ENCODE measurements at places on chromosomes 3 and 15.

GRCh38 chr3:165133188-165133899, 55.0 kb upstream of the SI start:
- DNase-seq: no peak

DNA sequence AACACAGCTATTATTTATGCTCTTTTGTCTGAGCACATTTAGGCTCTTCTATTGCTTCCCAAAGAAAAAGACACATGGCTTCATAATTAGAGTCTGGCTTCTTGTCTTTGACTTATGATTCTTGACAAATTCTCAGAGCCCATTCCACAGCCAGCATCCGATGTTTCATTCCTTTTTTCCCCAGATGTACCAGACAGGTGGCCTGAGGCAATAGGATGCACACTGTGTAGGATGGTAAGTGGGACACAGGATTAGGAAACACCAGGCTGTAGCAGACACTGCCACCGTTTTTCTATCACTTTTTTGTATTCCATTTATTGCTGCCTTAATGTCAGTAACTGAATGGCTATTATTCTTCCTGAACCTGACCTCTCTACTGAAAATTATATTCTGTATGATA, 188.9 kb upstream of the CDIN1 start:
- DNase-seq: no peak

GRCh38 chr15:101023501-101024072, 104.4 kb downstream of the LRRK1 start:
- no peak for DNase-seq

- DNase-seq: no peak
These were observed 18.0 kb downstream of the FAM98B start for GRCh38 chr15:38471974-38472373.

- DNase-seq: no peak
These were observed 94.9 kb downstream of the ERC2 start for GRCh38 chr3:56373386-56373785.

DNA sequence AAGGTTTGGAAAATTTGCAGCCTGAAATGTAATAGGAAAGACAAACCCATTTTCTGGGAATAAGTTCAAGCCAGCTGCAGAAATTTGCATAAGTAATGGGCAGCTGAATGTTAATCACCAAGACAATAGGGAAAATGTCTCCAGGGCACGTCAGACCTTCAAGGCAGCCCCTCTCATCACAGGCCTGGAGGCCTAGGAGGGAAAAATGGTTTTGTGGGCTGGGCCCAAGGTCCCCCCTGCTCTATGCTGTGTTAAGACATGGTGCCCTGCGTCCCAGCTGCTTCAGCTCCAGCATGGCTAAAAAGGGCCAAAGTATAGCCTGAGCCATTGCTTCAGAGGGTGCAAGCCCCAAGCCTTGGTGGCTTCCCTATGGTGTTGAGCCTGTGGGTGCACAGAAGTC, 164.7 kb upstream of the TSPAN3 start:
- DNase-seq: no peak

DNA sequence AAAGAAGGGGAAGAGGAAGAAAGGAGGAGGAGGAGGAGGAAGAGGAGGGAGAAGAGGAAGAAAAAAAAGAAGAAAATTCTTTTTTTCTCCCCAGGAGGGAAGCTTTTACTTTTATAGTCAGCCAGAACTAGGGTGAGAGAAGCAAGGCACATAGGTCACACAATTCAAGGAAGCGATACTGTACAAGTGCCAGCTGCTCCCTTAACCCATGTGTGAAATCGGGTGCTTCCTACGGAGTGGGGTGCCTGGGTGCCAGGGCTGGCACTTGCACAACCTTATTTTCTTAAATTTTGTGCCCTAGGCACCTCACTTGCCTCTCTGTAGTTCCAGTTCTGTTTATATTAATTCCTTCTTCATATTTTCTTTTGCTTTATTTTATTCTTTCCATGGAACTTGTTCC, 150.4 kb downstream of the LIPC start:
- no peak for DNase-seq

GRCh38 chr3:134235577-134236076, 15.0 kb downstream of the RYK start:
- no peak for DNase-seq

GRCh38 chr3:179082416-179082815, 10.8 kb upstream of the ZMAT3 start:
- no peak for DNase-seq

- DNase-seq: no peak
These were observed 100.1 kb downstream of the VGLL3 start for GRCh38 chr3:86890741-86891396.

DNA sequence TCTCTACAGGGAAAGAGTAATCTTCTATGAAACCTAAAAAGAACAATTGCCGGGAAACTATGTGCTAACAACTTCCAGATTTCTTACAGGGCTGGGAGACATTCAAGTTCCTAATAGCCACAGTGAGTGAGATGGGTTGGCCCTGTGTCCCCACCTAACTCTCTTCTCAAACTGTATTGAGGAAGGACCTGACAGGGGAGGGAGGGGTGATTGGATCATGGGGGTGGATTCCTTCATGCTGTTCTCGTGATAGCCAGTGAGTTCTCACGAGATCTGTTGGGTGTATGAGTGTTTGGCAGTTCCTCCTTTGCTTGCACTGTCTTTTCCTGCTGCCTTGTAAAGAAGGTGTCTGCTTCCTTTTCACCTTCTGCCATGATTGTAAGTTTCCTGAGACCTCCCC, 958.7 kb downstream of the AGBL1 start:
- no peak for DNase-seq

- no peak for DNase-seq
These were observed 33.5 kb downstream of the NTRK3 start for GRCh38 chr15:88223084-88223483.

DNA sequence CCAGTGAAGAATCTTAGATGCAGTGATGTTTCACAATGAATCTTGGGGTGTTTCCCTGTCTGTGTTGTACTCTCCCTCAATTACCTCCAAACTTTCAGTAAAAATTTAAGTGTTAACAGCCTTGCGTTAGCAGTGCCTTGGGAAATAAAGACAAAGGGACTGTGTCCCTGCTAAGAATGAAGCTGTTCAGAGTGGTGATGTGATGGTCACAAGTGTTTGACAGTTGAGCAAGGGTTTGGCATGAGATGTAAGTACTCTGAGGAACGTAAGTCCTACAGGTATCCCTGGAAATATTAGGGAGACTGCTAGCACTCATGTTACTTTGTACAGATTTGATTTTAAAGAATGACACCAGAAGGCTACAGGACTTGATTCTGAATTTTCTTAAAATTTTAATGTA, 304.3 kb upstream of the DPH6 start:
- no peak for DNase-seq

DNA sequence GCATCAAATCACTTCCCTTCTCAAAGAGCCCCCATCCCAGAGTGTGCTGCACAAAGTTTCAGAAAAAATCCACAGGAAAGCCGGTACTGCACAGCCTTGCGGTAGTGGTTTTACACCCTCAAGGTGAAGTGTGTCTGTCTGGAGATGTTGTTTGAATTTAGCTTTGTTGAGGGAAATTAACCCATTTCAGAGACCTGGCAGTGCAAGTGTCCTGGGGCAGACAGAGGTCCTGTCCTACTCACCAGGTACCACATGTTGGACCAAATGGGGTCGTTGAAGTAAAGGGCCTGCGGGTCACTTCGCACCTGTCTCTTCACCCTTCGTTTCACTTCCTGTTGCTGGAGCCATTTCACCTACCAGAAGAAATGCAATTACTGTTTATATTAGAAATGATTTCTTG, 57.8 kb downstream of the PCSK6 start:
- no peak for DNase-seq

DNA sequence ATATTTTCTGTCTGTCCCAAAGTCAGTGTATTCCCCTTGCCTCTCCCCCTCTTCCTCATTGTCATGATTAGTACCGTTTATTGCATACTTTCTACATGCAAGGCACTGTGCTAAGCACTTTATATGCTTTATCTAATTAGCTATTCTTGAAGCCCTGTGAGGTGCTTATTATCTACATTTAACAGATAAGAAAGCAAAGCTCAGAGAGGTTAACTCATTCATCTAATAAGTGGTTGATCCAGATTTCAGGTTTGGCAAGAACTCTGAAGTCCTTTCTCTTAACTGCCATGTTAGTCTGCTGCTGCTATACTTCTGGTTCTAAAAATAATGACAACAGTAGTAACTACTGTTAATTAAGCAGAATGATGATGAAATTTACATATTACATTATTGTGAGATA, 13.5 kb downstream of the IQGAP1 start:
- DNase-seq: no peak

DNA sequence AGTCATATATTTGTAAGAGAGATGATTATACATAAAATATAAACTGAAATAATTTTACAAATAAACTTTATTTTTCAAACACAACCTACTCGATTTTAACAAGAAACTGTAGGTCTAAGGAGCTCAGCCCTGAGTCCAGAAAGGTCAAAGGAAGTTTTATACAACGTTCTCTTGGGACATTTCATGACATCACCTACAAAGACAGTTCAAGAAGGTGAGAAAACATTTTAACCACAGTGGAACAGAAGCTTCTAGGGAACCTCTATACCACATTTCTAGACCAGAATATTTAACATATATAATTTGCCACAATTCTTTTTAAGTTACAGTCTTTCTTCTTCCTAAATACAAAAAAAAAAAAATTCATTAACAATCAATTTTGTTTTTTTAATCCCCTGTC, 40.1 kb downstream of the CBLB start:
- no peak for DNase-seq

DNA sequence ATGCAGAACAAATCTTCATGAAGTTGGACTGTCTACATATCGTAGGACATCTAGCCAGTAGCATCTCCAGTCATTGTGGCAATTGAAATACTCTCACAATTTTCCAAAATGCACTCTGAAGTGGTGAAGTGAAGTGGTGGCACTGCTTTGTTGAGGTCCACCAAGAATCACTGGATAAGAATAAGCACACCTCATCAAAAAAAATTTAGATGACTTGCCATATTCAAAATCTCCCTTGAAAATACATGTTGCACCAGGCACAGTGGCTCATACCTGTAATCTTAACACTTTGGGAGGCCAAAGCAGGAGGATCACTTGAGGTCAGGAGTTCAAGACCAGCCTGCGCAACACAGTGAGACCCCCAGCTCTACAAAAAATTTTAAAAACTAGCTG, 12.9 kb downstream of the HACD2 start:
- DNase-seq: no peak

GRCh38 chr3:86563400-86563970, 427.5 kb downstream of the VGLL3 start:
- no peak for DNase-seq

DNA sequence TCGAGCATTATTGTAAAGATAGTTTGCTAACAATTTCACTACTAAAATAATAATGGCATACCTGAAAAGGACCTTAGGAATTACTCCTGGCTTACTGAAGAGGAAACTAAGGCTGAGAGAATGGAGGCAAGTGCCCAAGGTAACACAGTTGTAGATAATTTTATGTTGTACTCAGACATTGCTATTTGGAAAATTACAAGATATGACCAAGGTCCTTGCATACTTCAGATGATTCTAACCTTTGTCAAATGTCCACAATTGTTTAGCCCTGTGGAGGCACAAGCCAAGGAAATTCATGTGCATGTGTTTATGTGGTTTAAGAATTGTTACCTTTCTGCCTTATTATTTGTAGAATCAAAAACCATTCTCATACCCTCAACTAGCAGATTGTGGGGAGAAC, 105.7 kb downstream of the TUSC7 start:
- DNase-seq: no peak

- no peak for DNase-seq
These were observed 130.6 kb upstream of the CMC1 start for GRCh38 chr3:28110869-28111268.

DNA sequence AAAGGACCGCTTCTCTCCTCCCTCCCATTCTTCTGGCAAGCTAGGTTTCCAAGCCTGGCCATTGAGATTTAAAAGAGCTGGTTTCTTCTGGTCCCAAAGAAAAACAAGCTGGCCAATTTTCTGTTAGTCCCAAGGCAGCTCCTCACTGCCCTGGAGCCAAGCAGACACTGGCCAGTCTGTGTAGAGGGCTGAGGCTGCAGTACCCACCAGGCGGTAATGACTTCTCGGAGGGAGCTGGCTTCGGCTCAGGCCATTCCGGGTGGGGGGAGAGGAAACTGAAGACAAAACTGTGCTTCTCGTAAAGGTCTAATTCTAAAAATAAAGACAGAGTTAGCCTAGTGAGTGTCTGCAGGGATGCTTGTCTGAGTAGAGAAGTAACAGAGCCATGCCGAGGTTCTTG, 78.5 kb upstream of the SMAD3 start:
- no peak for DNase-seq

GRCh38 chr15:90286678-90287077, 21.2 kb downstream of the NGRN start:
- DNase-seq: no peak

DNA sequence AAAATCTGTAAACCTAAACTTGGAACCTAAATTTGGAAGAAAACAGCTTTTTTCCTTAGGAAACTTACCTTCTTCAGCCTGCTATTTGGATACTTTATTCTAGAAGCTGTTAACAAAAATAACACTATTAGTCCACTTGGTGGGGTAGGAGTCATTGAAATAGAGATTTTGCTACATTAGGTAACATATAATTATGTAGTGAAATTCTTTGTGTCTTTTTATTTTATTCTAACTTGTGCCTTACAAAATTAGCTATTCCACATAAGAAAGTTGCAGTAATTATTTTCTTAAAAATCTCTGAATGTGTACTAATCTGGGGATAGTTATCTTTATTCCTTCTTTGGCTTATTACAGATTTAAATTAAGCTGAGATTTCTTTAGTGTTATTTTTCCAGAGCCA, 360.4 kb upstream of the ROBO2 start:
- no peak for DNase-seq

DNA sequence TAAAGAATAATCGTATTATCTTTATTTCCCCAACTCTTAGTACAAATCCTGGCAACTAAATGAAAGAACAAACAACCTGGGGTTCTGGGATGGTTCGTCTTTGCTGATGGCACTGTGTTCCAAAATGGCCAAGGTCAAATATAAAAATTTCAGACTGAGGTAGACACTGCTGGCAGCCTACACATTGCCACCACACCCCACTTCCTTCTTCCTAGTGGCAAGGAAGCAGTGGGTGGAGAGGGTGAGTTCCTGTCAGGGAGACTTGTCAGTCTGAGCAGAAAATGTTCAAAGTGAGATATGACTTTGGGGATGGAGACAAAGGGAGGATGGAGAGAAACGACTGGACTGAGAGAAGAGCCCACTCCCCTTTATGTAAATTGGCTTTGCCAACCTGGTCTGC, 69.6 kb downstream of the LMCD1 start:
- DNase-seq: no peak

- no peak for DNase-seq
These were observed 66.3 kb upstream of the SLCO3A1 start for GRCh38 chr15:91787198-91787597.

- DNase-seq: no peak
These were observed 385.9 kb downstream of the RAP2B start for GRCh38 chr3:153547970-153548369.

DNA sequence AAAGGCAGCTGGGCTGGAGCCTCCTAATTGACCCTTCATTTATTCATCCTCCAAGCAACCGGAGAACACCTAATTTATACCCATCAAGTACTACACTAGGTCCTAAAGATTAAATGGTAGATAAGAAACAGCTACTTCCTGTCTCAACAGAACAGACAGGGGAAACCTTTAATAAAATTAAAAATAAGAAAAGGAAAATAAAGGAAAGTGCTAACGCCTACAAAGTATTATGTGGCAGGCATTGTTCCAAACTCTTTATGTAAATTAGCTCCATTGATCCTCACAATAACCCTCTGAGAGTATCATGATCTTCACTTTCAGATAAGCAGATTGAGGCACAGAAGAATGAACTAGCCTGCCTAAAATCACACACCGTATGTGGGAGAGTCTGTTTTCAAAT, 139.5 kb downstream of the CNTN6 start:
- no peak for DNase-seq

- no peak for DNase-seq
These were observed 132.3 kb downstream of the CHCHD6 start for GRCh38 chr3:126836220-126836860.

All from stimulated activated CD4-positive, alpha-beta T cell treated with anti-CD3 and anti-CD28 coated beads, TNF-alpha, amount 100 ng/mL, for 1 hour (primary cell).